Right ventricle myocardium inferior (tissue), 1 donor: ENCODE measurements at places on chromosomes 4 and X.

DNA sequence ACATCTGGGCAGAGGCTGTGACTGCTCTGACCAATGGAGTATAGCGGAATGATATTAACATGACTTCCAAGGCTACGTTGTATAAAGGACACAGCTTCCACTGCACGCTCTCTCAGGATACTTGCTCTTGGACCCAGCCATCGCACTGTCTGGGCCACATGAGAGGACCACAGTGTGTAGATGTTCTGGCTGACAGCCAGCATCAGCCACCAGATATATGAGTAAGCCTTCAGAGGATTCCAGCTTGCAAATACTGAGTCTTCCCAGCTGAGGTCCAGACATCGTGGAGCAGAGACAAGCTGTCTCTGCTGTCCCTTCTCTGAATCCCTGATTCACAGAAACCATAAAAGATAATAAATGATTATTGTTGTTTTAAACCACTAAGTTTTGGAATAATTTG lies 146.8 kb upstream of the USP9X start:
- no peak for DNase-seq

- DNase-seq = no peak
Observed at GRCh38 chrX:2172359-2172758, 328.4 kb downstream of the DHRSX start.

- DNase-seq = no peak
Observed at GRCh38 chr4:54484383-54484782, 173.4 kb upstream of the KIT start.

GRCh38 chrX:103927030-103927429 lies 35.4 kb upstream of the TMSB15B start:
- no peak for DNase-seq
